ENCODE measurements at places on chromosomes 1 and 21.
A peak's percentile ranks its signal among the peaks of the same experiment; 100 is the strongest.

DNA sequence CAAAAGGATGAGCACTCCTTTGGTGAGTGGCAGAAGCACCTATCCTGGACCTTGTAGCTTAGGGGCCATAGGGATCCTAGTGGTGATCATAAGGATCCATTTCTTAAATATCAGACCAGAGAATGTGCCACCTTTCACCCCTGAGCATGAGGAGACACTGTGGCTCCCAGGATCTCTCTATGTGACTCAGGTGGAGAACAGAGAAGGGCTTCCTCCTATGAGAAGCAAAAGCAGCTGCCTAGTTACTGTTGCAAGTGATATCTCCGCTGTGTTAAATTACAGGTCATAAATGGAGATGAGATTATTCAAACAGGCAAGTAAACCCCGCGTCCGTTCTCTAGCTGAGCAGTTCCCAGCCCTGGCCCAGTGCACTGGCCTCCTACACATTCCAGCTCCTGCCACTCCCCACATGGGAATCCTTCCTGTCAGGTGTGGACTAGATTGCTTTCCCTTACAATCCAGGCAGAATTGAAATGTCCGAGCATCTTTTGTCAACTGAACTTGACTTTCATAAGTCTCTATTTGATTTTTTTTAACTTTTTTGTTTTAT lies 26.3 kb downstream of the CLEC20A start:
- no peaks in the 10 kb centered on the region for H3K27me3 ChIP-seq
- H3K27ac ChIP-seq = no peak overlapping the region
- H3K4me1 ChIP-seq = no peaks in the 10 kb centered on the region

GRCh38 chr1:153431427-153431826 lies 15.1 kb downstream of the S100A7A start:
- no peaks in the 10 kb centered on the region for H3K36me3 ChIP-seq
- no peak overlapping the region for H3K27ac ChIP-seq

GRCh38 chr1:44029260-44029910 lies 1.9 kb downstream of the SLC6A9 start:
- no peaks in the 10 kb centered on the region for H3K27me3 ChIP-seq
- peak overlapping the region; percentile 36 for H3K4me3 ChIP-seq
- no peaks in the 10 kb centered on the region for H3K36me3 ChIP-seq
- no peak for DNase-seq
- no peak overlapping the region for H3K27ac ChIP-seq
- H3K4me1 ChIP-seq = peaks cover 9% of the 10 kb centered on the region

GRCh38 chr1:216216305-216216704 lies 206.9 kb downstream of the USH2A start:
- DNase-seq = no peak
- no peak overlapping the region for H3K27ac ChIP-seq
- no peaks in the 10 kb centered on the region for H3K4me1 ChIP-seq

DNA sequence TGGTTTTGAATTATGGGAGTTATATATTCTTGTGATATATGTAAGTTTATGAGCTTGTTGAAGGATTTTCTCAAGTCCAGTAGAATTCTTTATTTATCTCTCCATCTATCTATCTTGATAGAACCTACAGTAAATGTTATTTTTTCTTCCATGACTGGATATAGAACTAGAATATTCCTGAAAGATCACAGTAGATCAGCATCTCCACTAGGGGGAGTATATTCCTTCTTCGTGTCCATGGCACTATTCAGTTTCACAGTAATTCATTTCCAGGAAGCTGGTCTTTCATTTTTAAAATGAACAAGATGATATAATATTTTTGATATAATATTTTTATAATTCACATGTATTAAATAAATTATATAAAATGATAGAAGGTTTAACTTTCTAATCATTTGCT lies 18.8 kb downstream of the TMPRSS15 start:
- H3K4me1 ChIP-seq = no peaks in the 10 kb centered on the region
- no peak overlapping the region for H3K27ac ChIP-seq
- no peaks in the 10 kb centered on the region for H3K27me3 ChIP-seq
- peak; percentile 16 for DNase-seq
- H3K36me3 ChIP-seq = no peaks in the 10 kb centered on the region

DNA sequence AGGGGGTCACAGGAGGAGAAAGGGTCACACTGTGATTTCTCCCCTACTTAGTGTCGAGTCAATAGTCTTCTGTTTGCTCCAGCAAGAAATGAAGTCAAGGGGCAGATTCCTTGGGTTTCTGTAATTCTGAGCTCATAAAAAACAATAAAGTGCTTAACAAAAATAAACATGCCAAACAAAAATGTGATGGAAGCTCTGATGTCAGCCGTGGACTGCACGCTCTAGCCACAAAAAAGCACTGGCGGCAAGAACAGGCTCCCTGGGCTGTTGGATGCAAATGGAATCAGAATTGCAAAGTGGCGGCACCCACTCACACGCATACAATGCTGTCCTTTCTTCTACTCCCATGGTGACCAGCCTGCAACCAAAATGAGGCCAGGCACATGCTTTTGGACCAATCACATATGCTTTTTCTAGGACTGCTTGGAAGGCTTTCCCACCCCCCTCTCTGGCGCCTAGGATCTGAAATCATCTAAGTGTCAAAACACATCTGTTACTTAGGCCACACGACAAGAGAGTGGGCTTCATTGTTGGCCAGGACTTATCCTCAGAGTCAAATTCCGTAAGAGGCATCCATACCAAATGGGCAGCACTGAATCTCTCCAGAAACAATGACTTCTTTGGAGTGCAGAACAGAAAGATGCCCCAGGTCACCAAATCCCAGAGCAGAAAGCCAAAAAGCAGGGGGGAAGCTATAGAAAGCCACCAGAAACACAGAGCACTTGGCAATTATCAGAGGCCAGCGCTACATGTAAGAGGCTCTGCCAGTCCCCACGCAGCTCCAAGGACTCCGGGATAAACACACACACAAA lies 9.2 kb downstream of the C1orf198 start:
- H3K4me1 ChIP-seq = peaks cover 7% of the 10 kb centered on the region
- DNase-seq = no peak
- no peak overlapping the region for H3K4me3 ChIP-seq
- no peaks in the 10 kb centered on the region for H3K27me3 ChIP-seq
- H3K36me3 ChIP-seq = no peaks in the 10 kb centered on the region
- no peak overlapping the region for H3K27ac ChIP-seq

- DNase-seq = no peak
- no peaks in the 10 kb centered on the region for H3K4me1 ChIP-seq
- H3K36me3 ChIP-seq = no peaks in the 10 kb centered on the region
- H3K4me3 ChIP-seq = no peak overlapping the region
- H3K27me3 ChIP-seq = no peaks in the 10 kb centered on the region
- no peak overlapping the region for H3K27ac ChIP-seq
These were observed 26.6 kb downstream of the KRTAP24-1 start for GRCh38 chr21:30256100-30256499.

- H3K4me1 ChIP-seq = no peaks in the 10 kb centered on the region
- H3K4me3 ChIP-seq = no peak overlapping the region
These were observed 276.9 kb upstream of the ZRANB2 start for GRCh38 chr1:71357708-71358107.

DNA sequence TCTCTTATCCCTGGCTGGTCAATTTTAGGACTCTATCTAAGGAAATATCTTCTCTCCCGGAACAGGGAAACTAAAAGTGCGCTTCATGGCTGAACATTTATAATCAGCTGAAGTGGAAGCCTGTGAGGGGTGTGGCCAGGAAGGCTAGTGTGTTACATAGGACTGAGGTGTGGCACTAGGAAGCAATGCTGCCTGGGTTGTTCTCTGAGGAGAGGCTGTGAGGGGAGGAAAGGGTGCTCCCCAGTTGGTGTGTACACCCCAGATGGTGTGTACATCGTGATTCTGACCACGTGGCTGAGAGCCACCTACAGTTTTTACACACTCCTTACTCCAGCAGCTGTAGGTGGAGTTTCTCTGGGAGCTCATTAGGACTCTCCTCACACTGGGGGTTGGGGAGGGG lies 16.3 kb downstream of the NTPCR start:
- no peak overlapping the region for H3K4me3 ChIP-seq
- H3K4me1 ChIP-seq = no peaks in the 10 kb centered on the region
- H3K27me3 ChIP-seq = no peaks in the 10 kb centered on the region

- 0 out of 2 replicates have a peak, but pooled peaks cover 1% of the 10 kb centered on the region for H3K4me1 ChIP-seq
- H3K27ac ChIP-seq = no peak overlapping the region
- no peak for DNase-seq
- no peak overlapping the region for H3K4me3 ChIP-seq
These were observed 29.7 kb upstream of the CDC14A start for GRCh38 chr1:100322436-100323211.

GRCh38 chr1:169053196-169053595 lies 53.3 kb upstream of the ATP1B1 start:
- H3K4me3 ChIP-seq = no peak overlapping the region
- H3K27me3 ChIP-seq = no peaks in the 10 kb centered on the region
- no peaks in the 10 kb centered on the region for H3K4me1 ChIP-seq
- H3K27ac ChIP-seq = no peak overlapping the region
- no peaks in the 10 kb centered on the region for H3K36me3 ChIP-seq

GRCh38 chr1:172704420-172705210 lies 45.7 kb downstream of the FASLG start:
- no peaks in the 10 kb centered on the region for H3K4me1 ChIP-seq
- H3K27ac ChIP-seq = no peak overlapping the region
- H3K4me3 ChIP-seq = no peak overlapping the region

DNA sequence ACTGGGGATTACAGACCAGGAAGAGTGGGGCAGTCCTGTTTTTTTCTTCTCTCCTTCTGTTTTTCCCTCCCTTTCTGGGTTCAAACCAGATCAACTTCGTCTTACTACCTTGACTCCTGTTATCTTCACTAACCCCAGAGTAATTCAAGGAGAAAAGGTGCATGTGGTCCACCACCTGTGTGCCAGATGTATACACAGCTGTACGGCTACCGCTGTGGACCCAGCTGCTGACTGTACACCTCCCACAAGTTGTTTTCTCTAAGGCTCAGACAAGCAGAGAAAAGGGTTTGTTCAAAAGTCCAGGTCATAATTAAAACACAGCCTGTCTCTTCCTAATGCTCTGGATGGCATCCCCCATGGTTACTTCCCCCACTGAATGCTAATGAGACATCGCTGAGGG lies 102.1 kb downstream of the LMX1A start:
- H3K4me1 ChIP-seq = peaks cover under 1% of the 10 kb centered on the region
- DNase-seq = no peak
- H3K36me3 ChIP-seq = no peaks in the 10 kb centered on the region
- H3K27ac ChIP-seq = no peak overlapping the region

- peaks cover 10% of the 10 kb centered on the region for H3K4me1 ChIP-seq
- H3K27ac ChIP-seq = no peak overlapping the region
- no peaks in the 10 kb centered on the region for H3K36me3 ChIP-seq
- no peak overlapping the region for H3K4me3 ChIP-seq
These were observed 77.8 kb upstream of the TINAGL1 start for GRCh38 chr1:31498376-31499040.

- H3K4me1 ChIP-seq = no peaks in the 10 kb centered on the region
- H3K4me3 ChIP-seq = no peak overlapping the region
These were observed 9.7 kb downstream of the GJA5 start for GRCh38 chr1:147750618-147751217.

- H3K27me3 ChIP-seq = no peaks in the 10 kb centered on the region
- no peak for DNase-seq
- no peaks in the 10 kb centered on the region for H3K4me1 ChIP-seq
- no peaks in the 10 kb centered on the region for H3K36me3 ChIP-seq
- no peak overlapping the region for H3K4me3 ChIP-seq
- H3K27ac ChIP-seq = no peak overlapping the region
These were observed 1.0 kb upstream of the OR10J4 start for GRCh38 chr1:159430985-159431384.

DNA sequence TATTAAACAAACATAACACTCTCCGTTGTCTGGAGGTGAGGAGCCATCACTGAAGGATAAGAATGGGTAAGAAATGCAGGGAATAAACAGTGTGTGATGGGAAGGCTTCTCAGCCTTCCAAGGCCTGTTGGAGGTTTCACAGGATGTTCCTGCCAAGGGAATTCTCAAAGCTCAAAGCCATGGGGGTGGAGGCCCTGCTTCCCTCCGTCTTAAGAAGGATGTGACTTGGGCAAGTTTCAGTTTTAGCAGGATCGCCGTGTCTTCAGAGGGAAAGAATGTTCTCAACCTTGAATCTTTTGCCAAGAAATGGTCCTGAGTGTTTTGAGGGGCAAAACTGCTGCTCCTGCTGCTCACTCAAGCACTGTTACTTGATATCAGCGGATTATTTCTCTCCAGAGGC lies 41.7 kb upstream of the IL20 start:
- no peaks in the 10 kb centered on the region for H3K27me3 ChIP-seq
- DNase-seq = no peak
- H3K4me3 ChIP-seq = no peak overlapping the region
- no peaks in the 10 kb centered on the region for H3K36me3 ChIP-seq
- no peak overlapping the region for H3K27ac ChIP-seq

GRCh38 chr1:107622535-107622934 lies 342.4 kb downstream of the VAV3 start:
- H3K4me3 ChIP-seq = no peak overlapping the region
- no peak overlapping the region for H3K27ac ChIP-seq
- no peak for DNase-seq
- no peaks in the 10 kb centered on the region for H3K27me3 ChIP-seq
- no peaks in the 10 kb centered on the region for H3K36me3 ChIP-seq
- no peaks in the 10 kb centered on the region for H3K4me1 ChIP-seq

- H3K4me3 ChIP-seq = no peak overlapping the region
- H3K27me3 ChIP-seq = no peaks in the 10 kb centered on the region
- no peaks in the 10 kb centered on the region for H3K36me3 ChIP-seq
- DNase-seq = no peak
These were observed 5.6 kb downstream of the AMIGO1 start for GRCh38 chr1:109503935-109504334.

DNA sequence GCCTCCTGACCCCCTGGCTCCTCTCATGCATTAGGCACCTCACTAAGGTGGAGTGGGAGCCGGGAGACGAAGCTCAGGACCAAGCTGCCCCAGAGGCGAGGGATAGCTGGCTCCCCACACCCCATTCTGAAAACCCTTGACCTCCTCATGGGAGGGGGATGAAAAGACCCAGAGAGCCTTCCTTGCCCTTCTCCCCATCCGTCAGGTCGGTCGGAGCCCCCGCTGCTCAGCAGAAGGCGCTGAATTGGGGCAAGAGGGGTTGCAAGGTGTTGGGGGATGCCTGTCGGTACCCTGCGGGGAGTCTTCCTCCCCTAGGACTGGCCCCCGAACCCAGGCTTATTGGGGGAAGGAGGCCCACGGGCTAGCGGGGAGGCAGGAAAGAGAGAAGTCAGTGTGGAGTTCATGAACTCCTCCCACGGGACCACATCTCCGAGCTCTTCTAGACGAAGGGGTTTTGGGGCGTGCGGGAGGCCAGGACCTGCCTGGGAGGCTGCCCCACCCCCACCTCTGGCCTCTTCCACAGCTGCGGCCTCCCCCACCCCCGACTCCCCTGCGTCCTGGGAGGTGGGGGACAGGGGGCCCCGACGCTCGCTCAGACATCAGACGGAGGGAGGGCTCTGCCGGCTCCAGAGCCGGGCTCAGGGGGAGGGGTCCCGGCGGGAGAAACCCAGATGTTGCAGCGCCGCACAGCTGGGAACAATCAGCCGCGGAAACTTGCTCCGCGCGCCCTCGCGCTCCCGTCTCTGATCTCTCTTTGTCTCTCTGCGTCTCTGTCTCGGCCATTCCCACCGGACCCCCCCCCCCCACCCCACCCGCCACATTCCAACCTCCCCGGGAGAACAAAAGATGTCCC lies 719 bp downstream of the MFAP2 start:
- H3K4me1 ChIP-seq = peaks cover 15% of the 10 kb centered on the region
- peak overlapping the region; percentile 68 for H3K4me3 ChIP-seq
- no peak for DNase-seq
- H3K36me3 ChIP-seq = peaks cover 20% of the 10 kb centered on the region
- H3K27ac ChIP-seq = no peak overlapping the region

Data from iPS DF 6.9 (cell line).